ENCODE measurements at places on chromosomes 1 and 21.

GRCh38 chr1:236395947-236396664 lies 2.0 kb downstream of the EDARADD start:
- no peak for DNase-seq

- DNase-seq: no peak
These were observed 1.1 kb downstream of the GFI1 start for GRCh38 chr1:92485381-92486250.

DNA sequence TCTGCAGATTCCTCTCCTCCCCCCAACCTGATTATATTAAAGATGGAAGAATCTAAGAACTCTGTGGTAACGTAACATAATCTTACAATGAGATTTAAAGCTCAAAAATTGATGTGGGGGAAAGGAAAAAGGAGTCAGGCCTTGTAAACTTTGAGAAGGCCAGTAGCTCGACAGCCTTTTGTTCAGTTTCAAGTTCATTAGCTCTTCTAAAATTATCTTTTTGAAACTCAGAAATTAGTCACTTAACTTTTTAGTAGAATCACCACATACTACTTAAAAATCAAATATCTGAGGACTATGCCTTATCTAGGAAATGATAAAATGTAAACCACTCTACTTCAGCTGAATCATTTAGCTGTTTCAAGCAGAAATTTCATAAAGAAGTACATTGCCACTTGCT lies 996.2 kb downstream of the AMY1C start:
- DNase-seq: no peak

GRCh38 chr1:55820501-55820900 lies 605.3 kb upstream of the USP24 start:
- no peak for DNase-seq

DNA sequence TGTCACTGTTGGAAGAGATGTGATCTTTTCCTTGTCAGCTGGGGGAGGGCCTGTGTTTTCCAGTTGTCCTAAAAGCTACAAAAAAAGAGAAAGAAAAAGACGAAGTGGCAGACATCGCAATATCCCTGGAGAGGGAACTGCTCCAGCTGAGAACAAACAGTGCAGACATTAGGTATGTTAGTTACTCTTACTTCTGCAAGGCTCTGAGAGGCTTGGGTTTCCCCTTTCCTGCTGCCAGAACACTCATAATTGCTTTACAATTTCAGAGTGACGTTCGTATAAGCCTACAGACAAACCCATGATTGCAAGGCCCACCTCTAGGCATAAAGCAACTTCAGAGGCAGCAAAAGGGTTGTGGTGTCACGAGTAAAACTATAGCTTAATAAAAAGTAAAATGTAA lies 31.1 kb downstream of the CD160 start:
- no peak for DNase-seq

- DNase-seq: no peak
These were observed 67.5 kb downstream of the SYT2 start for GRCh38 chr1:202642619-202643291.

Measured in cortex of kidney (tissue), 1 donor.